ENCODE measurements at places on chromosomes 7 and 10.

GRCh38 chr10:52050429-52051047 is 263.5 kb upstream of the DKK1 start:
- DNase-seq, result no peak

GRCh38 chr10:74084955-74085354 is 65.7 kb downstream of the AP3M1 start:
- DNase-seq, result no peak

DNA sequence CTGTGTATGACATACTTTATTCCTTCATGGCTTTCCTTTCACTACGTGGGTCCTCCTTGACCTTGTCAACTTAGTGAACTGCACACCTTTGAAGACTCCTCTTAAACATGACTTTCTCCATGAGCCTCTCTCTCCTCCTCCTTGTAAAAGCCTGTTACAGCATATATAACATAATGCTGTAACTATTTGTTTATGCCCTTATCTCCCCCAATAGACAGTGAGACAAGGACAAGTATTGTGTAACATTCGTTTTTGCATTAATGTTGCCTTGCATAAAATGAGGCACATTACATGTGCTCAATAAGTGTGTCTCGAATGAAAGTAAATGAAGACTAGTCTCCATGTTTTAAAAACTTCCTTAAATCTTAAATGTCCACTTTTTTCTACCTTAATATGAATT is 4.3 kb upstream of the LAMB1 start:
- no peak for DNase-seq

- no peak for DNase-seq
Measured at GRCh38 chr10:123636598-123637325, 29.4 kb upstream of the GPR26 start.

DNA sequence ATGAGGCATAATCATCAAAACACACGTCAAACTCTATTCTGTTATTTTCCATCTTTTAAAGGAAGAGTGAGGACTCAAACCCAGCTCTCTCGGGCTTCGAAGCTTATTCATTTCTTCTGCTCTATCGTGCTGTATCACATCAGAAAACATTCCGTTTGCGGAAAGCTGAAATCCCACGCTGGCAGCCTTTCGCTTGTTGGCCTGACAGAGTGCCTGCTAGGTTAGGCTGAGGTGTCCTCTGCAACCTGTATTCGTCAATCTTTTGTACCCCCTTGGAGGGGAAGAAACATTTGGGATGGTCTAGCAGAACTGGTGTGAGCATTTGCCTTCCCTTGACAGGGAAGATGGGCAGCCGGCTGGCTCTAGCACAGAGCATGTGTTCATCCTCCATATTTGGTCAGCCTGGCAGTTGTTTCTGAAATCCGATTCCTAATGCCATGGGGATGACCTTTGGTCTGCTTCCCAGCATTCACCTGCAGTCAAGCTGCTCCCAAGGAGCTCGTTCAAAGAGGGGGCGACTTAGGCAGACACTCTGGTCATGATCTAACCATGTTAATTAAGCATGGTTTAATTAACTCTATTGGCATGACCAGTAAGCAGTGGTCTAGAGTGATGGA is 55.2 kb downstream of the TACC2 start:
- DNase-seq, result no peak

GRCh38 chr10:76126607-76127527 is 695.4 kb downstream of the LRMDA start:
- DNase-seq, result no peak

DNA sequence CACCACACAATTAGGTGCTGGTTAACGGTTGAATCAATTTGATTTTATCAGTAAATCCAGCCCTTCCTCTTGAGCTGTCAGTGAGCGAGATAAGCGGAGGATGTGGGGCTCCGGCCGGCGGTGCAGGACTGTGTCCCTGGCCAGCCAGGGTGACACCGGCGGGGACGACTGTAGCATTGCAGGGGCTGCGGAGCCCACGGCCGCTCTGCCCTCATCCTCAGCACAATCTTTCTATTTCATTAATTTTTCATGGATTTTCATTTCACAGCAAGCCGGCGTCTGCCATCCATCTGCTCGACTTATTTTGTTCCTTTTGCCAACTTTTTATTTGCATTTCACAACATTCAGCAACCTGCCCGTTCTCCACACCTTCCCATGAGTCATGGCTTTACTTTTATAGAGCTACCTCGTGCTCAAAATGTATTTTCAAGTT is 4.7 kb downstream of the ADARB2 start:
- no peak for DNase-seq

GRCh38 chr7:130900471-130901076 is 166.6 kb upstream of the KLF14 start:
- DNase-seq, result no peak

GRCh38 chr7:98641646-98642500 is 24.8 kb downstream of the NPTX2 start:
- DNase-seq, result no peak

- DNase-seq, result no peak
Measured at GRCh38 chr7:29105191-29105590, 41.1 kb downstream of the CPVL start.

- DNase-seq, result no peak
Measured at GRCh38 chr7:77348371-77348813, 67.8 kb downstream of the GSAP start.

- DNase-seq, result no peak
Measured at GRCh38 chr10:132526676-132527075, 10.9 kb upstream of the INPP5A start.

DNA sequence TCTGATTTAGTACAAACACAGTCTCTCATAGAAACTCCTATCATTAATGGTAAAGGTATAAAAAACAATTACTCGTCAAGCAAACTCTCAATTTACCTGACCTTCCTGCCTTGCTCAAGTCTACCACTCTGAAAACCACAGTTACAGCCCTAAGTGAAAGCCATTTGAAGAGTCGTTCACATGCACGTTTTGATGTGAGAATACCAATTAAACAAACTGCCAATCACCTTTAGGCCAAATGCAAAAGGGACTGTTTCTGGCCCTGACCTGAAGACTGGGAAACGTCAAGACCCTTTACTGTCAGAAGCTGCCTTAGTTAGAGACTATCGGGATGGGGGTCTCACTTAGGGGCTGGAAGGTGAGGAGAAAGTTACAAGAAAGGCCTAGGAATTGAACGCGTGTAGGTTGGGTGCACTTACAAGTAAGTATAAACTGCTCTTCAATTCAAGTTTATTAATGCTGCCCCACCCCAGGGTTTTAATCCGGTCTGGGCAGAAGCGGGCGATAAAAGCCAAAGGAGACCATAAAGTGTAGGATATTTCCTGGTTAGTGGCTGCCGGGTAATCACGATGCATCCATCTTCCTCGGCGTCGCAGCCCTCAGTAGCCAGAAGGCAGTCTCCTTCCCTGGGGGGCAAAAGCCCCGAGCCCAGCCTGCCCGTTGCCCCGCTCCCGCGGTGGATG is 935 bp downstream of the TM9SF3 start:
- DNase-seq, result no peak

GRCh38 chr7:100791881-100792666 is 35.2 kb downstream of the EPHB4 start:
- DNase-seq, result no peak

Measured in stimulated activated CD8-positive, alpha-beta memory T cell treated with anti-CD3 and anti-CD28 coated beads, Interleukin-7, amount 100 ng/mL, for 1 hour (primary cell).